Stimulated activated CD8-positive, alpha-beta memory T cell treated with anti-CD3 and anti-CD28 coated beads, Interleukin-4, amount 100 ng/mL, for 48 hours (primary cell): ENCODE measurements at places on chromosomes 12 and 14.

GRCh38 chr14:20610002-20610765, 19.0 kb upstream of the RNASE12 start:
- DNase-seq, result peak; percentile 93

DNA sequence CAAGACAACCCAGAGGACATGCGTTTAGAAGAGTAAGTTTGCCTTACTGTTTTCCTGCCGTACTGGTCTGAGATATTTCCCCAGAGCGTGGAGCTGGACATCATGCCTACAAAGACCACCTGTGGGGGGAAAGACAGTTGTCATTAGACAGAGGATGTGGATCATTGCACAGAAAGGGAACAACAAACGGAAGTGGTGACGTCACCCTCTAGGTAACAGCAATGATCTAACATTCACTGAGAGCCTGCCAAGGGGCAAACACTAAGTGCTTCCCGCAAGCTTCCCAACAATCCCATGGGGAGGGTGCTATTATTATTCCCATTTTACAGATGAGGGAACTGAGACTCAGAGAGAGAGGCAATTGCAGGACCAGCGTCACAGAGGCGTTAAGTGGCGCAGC, 48.5 kb downstream of the SVOP start:
- DNase-seq, result no peak

- DNase-seq, result no peak
These were observed 108.0 kb downstream of the LIN7A start for GRCh38 chr12:80829767-80830166.

- no peak for DNase-seq
These were observed 8.8 kb upstream of the PLEKHG6 start for GRCh38 chr12:6301721-6302120.

DNA sequence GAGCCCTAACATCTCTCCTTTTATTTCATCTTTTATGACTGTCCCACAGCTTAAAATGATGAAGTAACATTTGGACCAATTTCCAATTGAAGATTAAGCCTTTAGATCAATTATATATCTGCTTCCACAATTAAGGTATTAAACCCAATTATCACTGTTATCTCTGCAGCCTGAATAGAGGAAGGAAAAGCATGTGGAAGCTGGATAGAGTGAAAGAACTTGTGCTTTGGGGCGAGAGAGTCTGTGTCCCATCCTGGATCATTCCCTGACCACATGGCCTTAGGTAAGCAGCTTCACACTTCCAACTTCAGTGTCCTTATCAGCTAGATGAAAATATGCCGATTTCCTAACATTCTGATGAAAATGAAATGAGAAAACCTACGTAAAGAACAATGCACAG, 61.4 kb upstream of the TSPAN8 start:
- DNase-seq, result no peak

GRCh38 chr12:45655186-45655585, 74.3 kb upstream of the ARID2 start:
- DNase-seq, result peak; percentile 34

DNA sequence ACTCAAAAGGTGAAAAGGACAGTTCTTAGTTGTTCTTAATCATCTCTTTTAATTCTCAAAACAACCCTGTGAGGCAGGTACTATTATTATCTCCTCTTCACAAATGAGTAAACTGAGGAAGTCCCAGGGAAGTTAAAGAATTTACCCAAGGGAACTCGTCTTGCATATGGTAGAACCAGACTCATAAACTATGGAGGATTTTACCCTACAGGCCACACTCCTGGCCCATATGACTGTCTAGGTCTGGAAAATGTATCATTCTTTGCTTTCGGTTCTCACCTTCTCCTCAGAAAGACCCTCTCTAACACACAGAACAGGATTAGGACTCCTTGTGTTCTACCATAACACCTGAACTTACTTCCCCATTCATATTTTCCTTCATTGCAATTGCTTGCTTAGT, 18.9 kb downstream of the SOX5 start:
- DNase-seq, result no peak

GRCh38 chr14:39469094-39469710, 37.0 kb upstream of the FBXO33 start:
- DNase-seq, result peak; percentile 56

DNA sequence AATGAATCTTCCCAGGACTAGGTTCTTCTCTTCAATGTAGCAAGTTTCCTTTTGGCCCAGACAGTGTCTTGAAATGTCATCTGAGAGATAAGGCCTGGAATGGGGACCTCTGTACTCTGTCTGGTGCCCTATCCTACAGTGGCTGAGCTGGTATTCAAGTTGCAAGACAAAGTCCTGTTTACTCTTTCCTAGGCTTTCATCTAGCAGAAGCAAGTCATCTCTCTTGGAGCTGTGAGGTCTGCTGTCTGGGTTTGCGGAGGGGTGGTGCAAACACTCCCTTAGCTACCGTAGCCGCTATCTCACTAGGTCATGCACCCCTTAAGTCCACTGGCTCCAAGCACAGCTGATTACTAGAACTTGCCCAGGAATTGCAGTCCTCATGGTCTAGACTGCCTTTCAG, 149.7 kb upstream of the SLC16A7 start:
- no peak for DNase-seq

DNA sequence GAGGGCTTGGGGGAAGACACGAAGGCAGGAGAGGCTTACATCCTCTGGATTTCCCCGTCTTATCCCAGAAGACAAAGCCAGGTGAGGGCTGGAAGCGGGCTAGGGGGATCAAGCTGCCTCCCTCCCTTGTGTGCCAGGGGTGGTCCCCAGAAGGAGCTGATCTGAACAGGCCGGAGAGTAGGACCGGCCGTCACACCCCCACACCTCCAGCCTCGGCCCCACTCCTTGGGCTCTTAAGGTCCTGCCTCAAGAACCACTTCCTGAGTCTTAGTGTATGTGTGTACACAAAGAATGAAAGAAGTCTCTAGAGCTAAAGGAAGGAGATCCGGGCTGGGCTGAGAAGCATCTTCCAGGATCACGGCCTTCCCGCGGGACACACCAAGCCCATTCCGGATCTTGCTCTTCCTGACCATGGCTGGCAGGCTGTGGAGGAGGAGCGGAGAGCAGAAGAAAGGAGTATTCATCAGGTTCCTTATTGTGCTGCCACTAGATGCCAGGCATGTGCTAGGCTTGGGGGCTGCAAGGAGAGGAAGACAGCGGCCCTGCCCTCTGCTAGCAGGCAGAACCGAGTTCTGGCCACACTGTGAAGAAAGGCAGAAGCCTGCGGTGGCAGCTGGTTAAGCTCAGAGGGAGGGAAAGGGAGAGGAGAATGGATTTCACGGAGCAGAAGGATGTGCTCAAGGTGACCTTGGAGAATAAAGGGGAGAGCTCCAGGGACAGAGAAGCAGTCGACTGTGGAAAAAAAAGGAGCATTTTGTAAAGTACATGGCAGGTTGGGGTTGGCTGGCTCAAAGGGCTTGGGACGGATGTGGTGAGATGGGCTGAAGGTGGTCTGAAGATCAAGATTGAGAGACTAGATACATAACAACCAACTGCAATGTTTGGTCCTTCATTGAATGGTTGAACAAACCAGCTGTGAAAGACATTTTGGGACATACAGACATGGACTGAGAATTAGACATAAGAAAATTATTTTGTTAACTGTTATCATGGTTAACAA, 1.3 kb upstream of the CD63 start:
- DNase-seq, result peak; percentile 52

DNA sequence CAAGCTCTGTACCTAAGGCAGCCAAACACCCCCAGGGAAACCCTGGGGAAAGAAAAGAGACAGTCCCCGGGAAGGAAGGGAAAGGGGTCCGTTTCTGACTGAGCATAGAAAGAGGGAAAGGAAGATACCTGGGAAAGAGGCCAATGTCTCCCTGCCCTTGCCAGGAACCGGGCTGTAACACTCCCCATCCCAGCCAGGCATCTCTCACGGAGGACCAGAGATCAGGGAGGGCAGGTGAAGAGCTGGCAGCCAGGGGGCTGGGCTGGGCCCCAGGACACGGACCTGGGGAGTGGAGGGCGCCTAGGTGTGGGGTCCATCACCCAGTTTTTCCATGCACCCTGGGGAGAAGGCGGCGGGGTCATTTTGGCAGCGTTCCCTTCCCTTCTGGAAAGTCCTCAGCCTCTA, 18.9 kb upstream of the PLEKHH1 start:
- DNase-seq, result no peak

DNA sequence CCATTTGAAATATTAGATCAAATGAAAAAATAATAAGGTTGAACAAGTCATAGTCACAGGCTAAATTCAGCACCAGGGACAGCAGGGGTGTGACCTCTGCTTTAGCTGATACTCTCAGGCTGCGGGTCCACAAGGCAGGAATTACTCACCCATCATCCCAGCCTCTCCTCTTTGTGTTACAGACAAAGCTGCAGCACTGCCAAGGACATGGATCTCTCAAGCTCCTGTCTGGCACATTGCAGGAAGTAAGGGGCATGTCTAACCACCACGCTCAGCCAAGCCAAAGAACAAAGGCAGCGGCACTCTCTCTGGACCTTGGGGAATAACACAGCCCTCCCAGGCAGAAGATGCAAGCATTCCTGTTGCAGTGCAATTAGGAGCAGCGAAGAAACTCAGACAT, 783.8 kb downstream of the VRK1 start:
- DNase-seq, result no peak

DNA sequence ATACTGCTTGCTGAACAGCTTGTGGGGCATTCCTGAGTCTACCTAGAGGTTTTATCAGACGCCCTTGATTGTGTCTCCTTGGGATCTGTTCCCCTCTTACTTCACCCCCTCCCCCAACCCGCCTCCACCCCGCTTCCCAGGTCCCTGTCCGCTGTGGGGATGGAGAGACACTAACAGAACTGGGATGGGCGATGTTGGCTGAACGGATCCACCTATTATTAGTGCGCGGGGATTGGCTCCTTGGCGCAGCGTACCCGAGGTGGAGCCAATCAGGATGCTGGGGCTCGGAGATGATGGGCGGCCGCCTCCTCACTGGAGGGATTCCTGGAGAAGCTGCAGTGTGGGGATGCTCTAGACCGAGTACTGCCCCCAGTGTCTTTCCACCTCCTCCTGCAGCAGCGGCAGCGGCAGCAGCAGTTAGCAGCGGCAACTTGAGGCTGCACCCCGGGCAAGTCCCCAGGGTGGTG, at the start of gene SYT1:
Gene SYT1 (plus strand): TSS at position 372 of the 467 bp plus-strand sequence.
- DNase-seq, result no peak

DNA sequence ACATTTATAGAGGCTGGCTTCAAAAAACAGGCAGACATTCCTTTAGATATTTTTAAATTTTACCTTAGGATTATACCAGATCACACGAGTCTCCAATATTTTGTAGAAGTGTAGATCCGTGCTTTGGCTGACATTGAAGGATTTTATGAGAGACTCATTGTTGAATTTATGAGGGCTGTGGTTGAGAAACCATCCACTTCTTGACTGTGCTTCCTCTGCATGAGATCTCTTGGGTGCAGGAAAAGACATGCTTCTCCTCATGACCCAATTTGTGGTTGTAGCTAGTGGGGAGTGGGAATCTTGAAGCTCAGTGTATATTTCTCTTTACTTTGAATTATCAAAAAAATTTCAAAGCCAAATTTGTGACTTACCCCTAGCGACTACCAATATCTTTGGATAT, 36.7 kb upstream of the NKX2-8 start:
- DNase-seq, result no peak

GRCh38 chr12:50913224-50913623, 39.1 kb upstream of the HIGD1C start:
- DNase-seq, result no peak

DNA sequence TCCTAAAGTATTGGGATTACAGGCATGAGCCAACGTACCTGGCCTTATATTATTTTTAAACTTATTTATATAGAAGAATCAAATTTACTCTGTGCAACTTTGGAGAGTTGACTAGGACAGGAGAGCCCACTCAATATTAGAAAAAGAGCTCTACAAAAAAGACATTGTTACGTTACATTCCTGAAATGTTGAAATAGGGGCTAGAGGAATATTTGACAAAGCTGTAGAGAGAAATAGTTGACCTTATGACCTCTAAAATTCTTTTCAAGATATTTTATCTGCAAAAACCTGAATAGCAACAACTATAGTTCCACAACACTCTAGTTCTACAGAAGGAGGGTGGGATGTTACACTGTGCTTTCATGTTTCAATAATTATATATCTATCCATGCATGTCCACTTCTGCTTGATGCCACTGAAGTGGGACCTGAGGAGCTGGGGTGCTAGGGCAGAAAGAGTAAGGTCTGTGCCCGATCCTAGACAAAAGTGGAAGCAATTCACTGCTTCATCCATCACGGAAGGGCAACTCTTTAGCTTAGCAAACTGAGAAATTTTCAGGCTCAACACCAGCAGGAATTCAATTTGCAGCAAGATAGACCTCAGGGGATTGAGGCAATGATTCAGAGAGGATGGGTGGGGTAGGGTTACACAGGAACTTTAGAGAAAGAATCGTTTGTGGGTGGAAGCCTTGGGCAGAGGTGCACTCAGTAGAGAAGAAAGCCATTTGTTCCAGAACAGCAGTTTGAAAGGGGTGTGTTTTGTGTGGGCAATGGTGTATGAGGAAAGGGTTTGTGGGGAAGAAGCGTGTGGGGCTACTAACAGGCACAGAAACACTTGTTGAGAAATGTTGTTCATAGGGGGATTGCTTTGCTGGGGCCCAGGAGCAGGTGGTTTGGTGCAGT, 16.0 kb upstream of the RNASE10 start:
- no peak for DNase-seq

DNA sequence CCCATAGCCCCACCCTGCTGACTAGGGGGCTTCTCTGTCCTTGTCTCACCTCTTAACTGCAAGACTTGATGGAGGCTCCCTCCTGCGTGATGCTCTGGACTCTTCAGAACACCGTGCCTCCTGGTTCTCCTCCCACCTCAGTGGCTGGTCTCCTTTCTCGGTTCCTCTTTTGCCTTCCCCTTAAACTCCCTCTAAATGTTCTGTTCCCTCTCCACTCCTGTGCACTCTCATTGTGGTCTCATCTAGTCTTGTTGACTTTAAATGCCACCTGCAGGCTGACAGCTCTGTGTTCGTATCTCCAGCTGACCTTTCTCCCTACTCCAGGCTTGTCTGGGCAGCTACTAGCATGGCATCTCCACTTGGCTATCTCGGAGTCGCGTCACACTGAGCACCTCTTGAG, 28.3 kb downstream of the DYNC1H1 start:
- DNase-seq, result no peak

DNA sequence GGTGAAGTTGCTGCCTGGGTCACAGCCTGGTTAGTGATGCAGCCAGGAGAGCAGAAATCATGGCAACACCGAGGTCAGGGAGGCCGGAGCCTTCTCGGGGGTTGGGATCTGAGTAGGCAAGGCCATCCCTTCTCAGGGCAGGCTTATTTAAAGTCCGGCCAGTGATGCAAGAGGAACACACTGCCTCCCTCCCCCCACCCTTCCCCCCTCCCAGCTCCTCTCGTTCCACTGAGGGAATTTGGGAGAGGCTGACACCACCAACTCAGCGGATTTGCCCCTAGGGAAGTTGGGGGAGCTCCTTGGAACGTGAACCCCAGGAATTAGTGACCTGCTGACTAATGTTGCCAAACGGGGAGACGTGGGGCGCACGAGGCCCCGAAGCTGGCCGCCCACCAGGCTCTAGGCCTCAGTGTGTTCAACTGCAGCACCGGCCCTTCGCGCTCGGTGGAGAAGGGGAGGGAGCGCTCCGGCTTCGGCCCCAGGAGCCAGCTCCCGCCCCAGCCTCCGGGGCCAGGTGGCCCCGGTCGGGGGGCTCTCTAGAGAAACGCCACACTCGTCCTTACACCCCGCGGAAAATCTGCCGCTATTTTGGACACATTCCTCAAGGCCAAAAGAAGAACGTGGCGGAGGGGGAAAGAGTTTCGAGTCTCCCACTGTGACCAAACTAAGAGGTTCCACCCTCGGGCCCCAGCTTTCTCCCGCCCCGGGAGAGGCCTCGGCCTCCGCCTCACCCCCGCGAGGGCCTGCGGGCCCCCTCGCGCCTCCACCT, 1.6 kb downstream of the CTDSP2 start:
- DNase-seq, result peak; percentile 56
